A549 treated with AZD2906 at 1 μM for 4 hours (cell line): ENCODE measurements at places on chromosomes 2 and 18. TPM values are rescaled to one million over a fixed set of nuclear protein-coding genes. Genes with fewer than 3 reads are reported as not detected.

TRIM43B gene
- 0.06 to 0.14 TPM (median 0.09 TPM) in 3 of 5 replicates, not detected in the others for total RNA-seq

ACTR2 gene
- total RNA-seq: 136 to 179 TPM (median 155 TPM) in 5 replicates

STARD6 gene
- not detected in 5 replicates for total RNA-seq

SCN9A gene
- 2.3 to 4.5 TPM (median 3.7 TPM) in 5 replicates for total RNA-seq

IHH gene
- total RNA-seq: 0.28 to 0.88 TPM (median 0.74 TPM) in 5 replicates

SLC4A5 gene
- 0.15 to 0.47 TPM (median 0.24 TPM) in 5 replicates for total RNA-seq

RETREG2 gene
- 65.5 to 83.4 TPM (median 79.7 TPM) in 5 replicates for total RNA-seq

SAG gene
- not detected in 5 replicates for total RNA-seq

TMEM37 gene
- total RNA-seq: 2.1 to 2.8 TPM (median 2.6 TPM) in 5 replicates

MREG gene
- 3.9 to 4.7 TPM (median 4.0 TPM) in 5 replicates for total RNA-seq

C2orf49 gene
- total RNA-seq: 10.6 to 16.3 TPM (median 12.6 TPM) in 5 replicates

DLX2 gene
- 0.44 to 1.1 TPM (median 0.49 TPM) in 5 replicates for total RNA-seq

GBX2 gene
- total RNA-seq: 1.6 to 3.1 TPM (median 2.3 TPM) in 5 replicates

DTNB gene
- total RNA-seq: 8.2 to 9.6 TPM (median 9.0 TPM) in 5 replicates

PJVK gene
- 1.1 to 1.6 TPM (median 1.4 TPM) in 5 replicates for total RNA-seq

PUM2 gene
- 34.5 to 46.6 TPM (median 43.3 TPM) in 5 replicates for total RNA-seq

NT5DC4 gene
- 0.06 to 0.94 TPM in 2 of 5 replicates, not detected in the others for total RNA-seq

EDAR gene
- total RNA-seq: 0.02 to 0.10 TPM (median 0.04 TPM) in 5 replicates

UGT1A4 gene
- 0.06 to 0.11 TPM (median 0.06 TPM) in 3 of 5 replicates, not detected in the others for total RNA-seq

GPR45 gene
- 0.06 TPM in 1 of 5 replicates, not detected in the others for total RNA-seq

HOXD13 gene
- 0.07 to 0.27 TPM (median 0.18 TPM) in 5 replicates for total RNA-seq

FRZB gene
- total RNA-seq: 0.04 to 0.13 TPM (median 0.11 TPM) in 5 replicates

NDC80 gene
- 10.3 to 15.0 TPM (median 11.7 TPM) in 5 replicates for total RNA-seq

FASTKD1 gene
- 17.7 to 21.9 TPM (median 19.3 TPM) in 5 replicates for total RNA-seq

CTLA4 gene
- total RNA-seq: not detected in 5 replicates

CD8B2 gene
- total RNA-seq: not detected in 5 replicates

ANKRD30BL gene
- total RNA-seq: not detected in 5 replicates

EGR4 gene
- 0.19 to 0.32 TPM (median 0.25 TPM) in 5 replicates for total RNA-seq

KYNU gene
- 215 to 277 TPM (median 220 TPM) in 5 replicates for total RNA-seq

PPP1R1C gene
- total RNA-seq: 1.3 to 2.1 TPM (median 1.6 TPM) in 5 replicates

GATA6 gene
- 1.3 to 1.9 TPM (median 1.8 TPM) in 5 replicates for total RNA-seq

ABCG8 gene
- not detected in 5 replicates for total RNA-seq

NYAP2 gene
- total RNA-seq: 0.02 TPM in 2 of 5 replicates, not detected in the others

RAX gene
- 0.01 TPM in 1 of 5 replicates, not detected in the others for total RNA-seq

L3MBTL4 gene
- total RNA-seq: 0.02 to 0.05 TPM in 2 of 5 replicates, not detected in the others

EFHD1 gene
- total RNA-seq: 3.5 to 5.3 TPM (median 4.2 TPM) in 5 replicates
